ENCODE measurements at places on chromosomes 7 and 10.

- DNase-seq = no peak
These were observed at the start of gene VWA2 for GRCh38 chr10:114239117-114239993. TSS of gene VWA2 (plus strand) at chr10:114239254. CDS start at chr10:114248714, 9,460 bp downstream.

GRCh38 chr10:71635251-71635866 lies 84.2 kb downstream of the C10orf105 start:
- DNase-seq = no peak

- no peak for DNase-seq
These were observed 78.6 kb upstream of the ARMC3 start for GRCh38 chr10:22849077-22849805.

GRCh38 chr7:106944035-106944665 lies 79.1 kb downstream of the PIK3CG start:
- no peak for DNase-seq

GRCh38 chr7:81197266-81197665 lies 278.4 kb upstream of the SEMA3C start:
- no peak for DNase-seq

All from RKO (cell line).